CD4-positive, alpha-beta T cell treated with Interleukin-4 for 1 hour (primary cell): ENCODE measurements at places on chromosomes 2 and 18.

DNA sequence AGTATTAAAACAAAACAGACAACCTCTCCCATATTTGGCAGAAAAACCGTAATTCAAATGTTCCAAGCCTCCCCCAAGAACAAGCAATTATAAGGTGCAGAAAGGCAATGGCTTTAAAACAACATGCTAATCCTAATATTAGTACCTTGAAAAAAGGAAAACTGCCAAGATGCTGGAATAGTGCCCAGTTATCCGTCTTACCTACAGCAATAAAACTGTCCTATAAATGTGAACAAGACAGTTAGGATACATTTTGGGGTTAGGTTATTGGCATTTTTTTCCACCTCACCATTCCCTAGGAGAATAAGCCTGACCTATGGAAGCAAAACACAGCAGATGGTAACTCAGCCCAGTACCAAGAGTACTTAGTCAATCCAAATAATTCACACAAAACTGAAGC lies 83.2 kb downstream of the TCF4 start:
- DNase-seq = no peak

- no peak for DNase-seq
These were observed 53.2 kb upstream of the ARL4C start for GRCh38 chr2:234550056-234550455.

- DNase-seq = no peak
These were observed 105.2 kb upstream of the ZNF521 start for GRCh38 chr18:25457126-25457525.

GRCh38 chr2:15389895-15390294 lies 171.2 kb downstream of the NBAS start:
- no peak for DNase-seq

- DNase-seq = no peak
These were observed 385.4 kb upstream of the NXPH2 start for GRCh38 chr2:139165601-139166000.

DNA sequence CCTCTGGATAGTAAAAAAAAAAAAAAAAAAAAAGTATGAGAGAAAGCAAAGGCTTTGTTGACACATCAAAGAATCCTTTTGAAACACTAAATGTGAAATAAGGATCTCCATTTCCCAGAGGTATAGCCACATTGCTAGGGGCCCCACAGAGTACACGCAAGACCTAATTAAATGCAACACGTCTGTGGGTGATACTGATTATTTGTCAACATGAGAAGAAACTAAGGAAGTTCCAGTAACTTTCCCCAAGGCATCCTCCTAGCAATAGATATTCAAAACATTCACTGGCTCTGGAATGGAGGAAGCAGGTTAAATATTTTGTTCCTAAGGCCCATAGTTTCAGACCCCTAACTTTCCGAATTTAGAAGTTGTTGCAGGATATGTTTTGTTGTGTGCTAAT lies 24.6 kb upstream of the EPB41L3 start:
- no peak for DNase-seq

DNA sequence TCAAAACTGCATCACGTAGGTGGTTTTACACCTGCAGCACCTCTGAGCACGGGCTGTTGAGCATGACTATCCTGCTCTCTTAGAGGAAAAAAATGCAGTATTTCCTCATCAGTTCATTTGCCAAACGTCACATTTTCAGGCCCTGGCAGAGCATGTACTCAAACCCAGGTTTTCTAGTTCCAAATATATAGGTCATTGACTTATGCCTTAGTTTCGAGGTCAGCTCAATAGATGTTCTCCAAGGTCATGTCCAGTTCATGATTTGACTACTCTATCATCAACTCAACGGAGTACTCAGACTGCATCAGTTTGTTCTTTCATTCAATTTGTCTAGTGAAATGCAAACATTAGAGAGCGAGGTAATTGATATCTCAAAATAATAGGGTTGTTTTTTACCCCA lies 39.3 kb upstream of the STAT1 start:
- no peak for DNase-seq

GRCh38 chr18:58157237-58157636 lies 113.2 kb downstream of the NEDD4L start:
- DNase-seq = no peak
